ENCODE measurements at places on chromosomes 2 and 18. TPM values are rescaled to one million over a fixed set of nuclear protein-coding genes. Genes with fewer than 3 reads are reported as not detected.

DNA sequence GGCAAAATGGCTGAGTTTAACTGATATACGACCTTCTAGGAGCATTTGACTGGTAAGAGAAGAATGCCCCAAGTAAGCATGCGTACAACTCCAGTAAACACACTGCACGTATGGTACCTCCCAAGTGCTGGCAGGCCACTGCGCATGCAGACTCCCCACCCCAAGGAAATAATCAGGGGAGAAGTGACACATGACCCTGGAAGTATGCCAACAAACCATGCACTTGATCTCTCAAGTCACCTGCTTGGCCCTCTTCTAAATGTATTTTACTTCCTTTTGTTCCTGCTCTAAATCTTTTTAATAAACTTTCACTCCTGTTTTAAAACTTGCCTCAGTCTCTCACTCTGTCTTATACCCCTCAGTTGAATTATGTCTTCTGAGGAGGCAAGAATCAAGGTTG lies 129.8 kb upstream of the COL5A2 start:
- DNase-seq, result no peak

DNA sequence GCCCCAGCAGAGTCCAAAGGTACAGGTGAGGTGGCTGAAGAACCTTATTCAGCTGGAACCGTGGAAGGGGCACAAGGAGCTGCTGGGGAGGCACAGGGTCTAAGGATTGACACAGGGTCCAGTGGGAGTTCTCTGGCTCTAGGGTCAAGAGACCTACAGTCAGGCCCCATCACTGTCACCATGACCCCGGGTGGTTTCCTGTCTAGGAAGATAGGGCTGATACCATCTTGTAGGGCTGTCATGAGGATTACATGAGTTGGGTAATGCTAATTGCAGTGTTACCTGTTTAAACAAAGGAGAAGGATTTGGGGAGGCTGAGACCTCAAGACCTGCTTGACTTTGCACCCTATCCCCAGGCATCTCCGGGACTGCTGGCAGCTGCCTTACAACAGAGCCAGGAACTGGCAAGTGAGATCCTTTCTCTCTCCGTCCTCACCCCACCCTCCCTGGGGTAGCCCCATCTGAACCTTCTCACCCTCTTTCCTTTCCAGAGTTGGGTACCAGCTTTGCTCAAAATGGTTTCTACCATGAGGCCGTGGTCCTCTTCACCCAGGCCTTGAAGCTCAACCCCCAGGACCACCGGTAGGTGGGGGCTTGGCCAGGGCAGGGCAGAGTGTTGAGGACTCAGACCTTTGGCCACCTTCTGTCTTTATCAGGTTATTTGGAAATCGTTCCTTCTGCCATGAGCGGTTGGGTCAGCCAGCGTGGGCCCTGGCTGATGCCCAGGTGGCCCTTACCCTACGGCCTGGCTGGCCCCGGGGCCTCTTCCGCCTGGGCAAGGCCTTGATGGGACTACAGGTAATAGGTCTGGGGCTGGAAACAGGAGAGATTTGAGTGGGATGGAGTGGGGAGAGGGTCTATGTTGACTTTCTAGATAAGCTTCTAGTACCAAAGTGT lies 7.5 kb downstream of the LBX2 start:
- DNase-seq, result peak; percentile 85

- DNase-seq, result peak; percentile 46
Observed at GRCh38 chr2:54634564-54635511, 88.6 kb upstream of the EML6 start.

GRCh38 chr2:160482673-160483072 lies 10.9 kb downstream of the RBMS1 start:
- no peak for DNase-seq

DNA sequence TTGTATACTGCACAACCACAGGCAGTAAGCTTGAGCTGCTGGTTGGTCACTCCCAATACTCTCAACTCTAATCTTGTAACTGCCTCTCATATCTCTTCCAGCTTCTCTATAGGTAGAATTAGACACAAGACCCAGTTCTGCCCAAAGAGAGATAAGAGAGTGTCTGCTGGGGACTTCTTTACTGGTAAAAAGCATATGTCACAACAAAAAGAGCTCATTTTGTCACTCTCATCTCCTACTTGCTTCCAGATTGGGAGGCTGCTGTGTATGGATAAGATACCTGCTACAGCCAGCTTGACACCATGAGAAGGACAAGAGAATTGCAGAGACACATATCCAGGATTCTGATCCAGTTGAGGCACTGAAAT lies 165.2 kb downstream of the PTH2R start:
- DNase-seq, result no peak

DNA sequence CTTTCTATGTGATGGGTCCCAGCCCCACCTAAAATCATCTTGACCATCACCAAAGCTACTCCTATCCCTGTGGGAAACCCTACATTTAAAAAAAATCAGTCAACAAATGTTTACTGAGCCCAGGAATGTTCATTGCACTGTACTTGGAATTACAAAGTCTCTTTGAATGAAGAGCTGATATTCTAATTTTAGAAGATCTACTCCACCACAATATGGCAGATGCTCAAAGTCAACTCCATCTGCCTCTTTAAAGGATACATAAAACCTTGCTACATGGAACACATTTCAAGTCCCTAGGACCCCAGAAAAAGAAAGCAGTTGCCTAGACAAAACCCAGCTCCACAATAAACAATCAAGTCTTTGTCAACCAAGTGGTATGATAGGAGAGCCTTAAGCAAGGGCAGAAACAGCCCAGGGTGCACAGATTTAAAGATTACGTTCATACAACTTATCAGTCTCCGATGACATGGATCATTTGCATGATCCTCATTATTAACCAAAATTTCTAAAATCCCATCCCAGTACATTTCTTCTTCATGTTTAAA lies 234.3 kb upstream of the ACVR2A start:
- DNase-seq, result no peak

DNA sequence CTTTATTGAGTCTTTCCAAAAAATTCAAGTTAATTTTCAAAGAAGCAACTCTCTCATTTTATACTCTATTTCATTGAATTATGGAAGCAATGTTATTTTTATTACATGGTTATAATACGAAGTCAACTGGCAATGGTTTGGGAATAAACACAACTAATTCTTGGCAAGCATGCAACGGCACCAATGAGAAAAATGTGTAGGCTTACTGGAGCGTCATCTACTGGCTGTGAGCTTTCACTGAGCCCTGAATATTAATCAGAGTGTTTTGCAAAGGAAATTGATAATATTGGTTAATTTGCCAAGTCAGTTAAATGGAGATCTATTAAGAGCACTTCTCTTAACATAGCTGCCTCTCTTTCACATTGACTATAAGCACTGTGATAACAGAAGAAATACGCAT lies 163.9 kb downstream of the IKZF2 start:
- no peak for DNase-seq

GRCh38 chr2:122390406-122390805 lies 635.0 kb downstream of the TSN start:
- no peak for DNase-seq

DNA sequence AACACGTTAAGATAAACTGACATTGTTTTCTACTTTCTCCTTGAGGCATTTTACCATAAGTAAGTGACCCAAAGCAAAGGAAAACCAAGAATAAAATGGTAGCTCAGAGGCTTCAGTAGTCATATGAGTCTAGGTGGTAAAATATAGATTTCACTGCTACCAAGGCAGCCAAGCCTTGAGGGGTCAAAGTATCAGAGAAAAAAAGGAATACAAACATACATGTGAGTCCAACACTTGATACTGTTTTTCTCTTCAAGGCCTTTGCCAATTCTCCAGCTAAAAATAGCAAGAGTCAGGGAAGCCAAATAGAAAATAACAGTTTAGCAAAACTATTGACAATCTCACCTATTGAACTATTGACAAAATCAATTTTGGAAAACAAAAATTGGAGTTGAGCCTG lies 925.9 kb downstream of the BCL11A start:
- no peak for DNase-seq

DNA sequence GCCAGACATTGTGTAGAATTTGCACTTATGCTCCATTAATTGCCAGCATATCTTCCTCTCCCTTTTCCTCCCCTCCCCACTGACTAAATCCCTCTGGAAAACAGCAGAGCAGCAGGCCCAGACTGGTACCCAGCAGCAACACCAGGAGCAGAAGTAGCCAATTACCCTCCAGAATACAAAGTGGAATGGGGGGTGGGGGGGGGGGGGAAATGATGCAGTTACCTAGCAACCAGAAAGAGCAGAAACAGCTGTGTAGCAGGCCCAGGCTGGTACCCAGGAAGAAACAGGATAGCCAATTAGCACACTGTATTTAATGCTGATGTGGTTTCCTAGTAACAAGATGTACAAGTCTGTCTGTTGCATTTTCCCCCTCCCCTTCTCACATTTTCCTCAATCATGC lies 52.3 kb downstream of the KLF7 start:
- no peak for DNase-seq

- DNase-seq, result peak; percentile 27
Observed at GRCh38 chr2:8549273-8549922, 132.5 kb upstream of the ID2 start.

- DNase-seq, result no peak
Observed at GRCh38 chr2:20042531-20042930, 8.9 kb downstream of the LAPTM4A start.

DNA sequence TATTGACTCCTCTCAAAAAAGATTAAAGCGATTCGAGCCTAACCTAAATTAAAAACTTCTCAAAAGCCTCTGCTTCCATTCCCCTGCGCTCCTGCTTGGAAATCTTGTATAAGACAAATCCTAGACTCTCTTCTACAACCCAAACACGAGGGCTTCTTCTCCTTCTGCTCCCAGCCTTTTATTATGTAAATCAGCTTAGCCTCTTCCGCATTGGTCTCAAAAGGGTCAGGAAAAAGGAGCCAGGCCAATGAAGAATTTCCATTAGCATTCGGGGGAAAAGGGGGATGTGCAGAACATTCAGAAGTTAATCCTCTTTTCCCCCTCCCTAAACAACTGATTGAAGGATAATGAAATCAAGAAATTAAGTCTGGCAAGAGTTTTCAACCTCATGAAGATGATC lies 107.9 kb downstream of the FAM124B start:
- no peak for DNase-seq

- DNase-seq, result no peak
Observed at GRCh38 chr2:38622210-38622609, 19.5 kb upstream of the HNRNPLL start.

DNA sequence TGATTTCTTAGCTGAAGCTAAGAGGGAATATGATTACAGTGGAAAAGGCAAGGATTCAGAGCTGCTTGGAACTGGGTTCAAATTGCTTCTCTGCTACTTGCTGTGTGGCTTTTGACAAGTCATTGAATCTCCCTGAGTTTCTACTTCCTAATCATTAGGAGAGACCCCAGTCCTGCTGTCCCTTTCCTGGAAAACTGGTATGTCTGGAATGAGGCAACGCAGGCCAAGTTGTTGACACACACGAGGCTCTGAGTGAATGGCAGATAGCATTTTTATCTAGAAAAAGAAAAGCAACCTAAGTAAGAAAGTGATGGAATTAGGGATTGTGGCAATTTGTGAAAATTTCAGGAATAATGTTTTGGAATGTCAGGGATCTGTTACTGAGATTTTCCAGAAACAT lies 123.6 kb downstream of the LPIN1 start:
- no peak for DNase-seq

Gene GTF3C2
- total RNA-seq, result 17.0 TPM

Gene MYL1
- total RNA-seq, result not detected

Gene PARD3B
- total RNA-seq, result 6.0 TPM

Gene LIMS4
- not detected for total RNA-seq

Gene ATAD2B
- 7.5 TPM for total RNA-seq

Gene C2orf66
- not detected for total RNA-seq

Gene SLC35G4
- not detected for total RNA-seq

Gene KCTD1
- 2.9 TPM for total RNA-seq
